Activated T-cell treated with anti-CD3 and anti-CD28 coated beads for 24 hours (primary cell): ENCODE measurements at places on chromosomes 7 and 10.
A peak's percentile ranks its signal among the peaks of the same experiment; 100 is the strongest.

DNA sequence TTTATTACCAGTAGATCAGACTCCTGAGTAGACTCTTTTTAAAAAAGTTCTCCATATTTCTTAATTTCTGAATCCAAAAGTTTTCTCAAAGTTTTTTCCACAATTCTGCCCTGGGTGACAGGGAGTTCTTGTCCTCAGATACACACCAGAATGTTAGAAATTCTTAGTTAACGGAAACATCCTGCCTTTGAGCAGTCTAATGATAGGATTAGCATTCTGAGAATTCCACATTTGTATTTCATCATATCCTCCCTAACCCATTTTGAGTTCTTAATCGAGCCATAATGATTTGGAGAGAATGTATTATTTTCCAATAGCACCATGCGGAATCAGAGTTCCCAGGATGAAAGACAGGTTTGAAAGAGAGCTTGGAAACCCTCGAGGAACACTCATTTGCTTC is 28.9 kb upstream of the MRPS33 start:
- no peak for DNase-seq

- no peak for DNase-seq
Measured at GRCh38 chr10:90111671-90112070, 410.3 kb downstream of the KIF20B start.

- DNase-seq: no peak
Measured at GRCh38 chr7:77653572-77653971, 42.7 kb upstream of the RSBN1L start.

DNA sequence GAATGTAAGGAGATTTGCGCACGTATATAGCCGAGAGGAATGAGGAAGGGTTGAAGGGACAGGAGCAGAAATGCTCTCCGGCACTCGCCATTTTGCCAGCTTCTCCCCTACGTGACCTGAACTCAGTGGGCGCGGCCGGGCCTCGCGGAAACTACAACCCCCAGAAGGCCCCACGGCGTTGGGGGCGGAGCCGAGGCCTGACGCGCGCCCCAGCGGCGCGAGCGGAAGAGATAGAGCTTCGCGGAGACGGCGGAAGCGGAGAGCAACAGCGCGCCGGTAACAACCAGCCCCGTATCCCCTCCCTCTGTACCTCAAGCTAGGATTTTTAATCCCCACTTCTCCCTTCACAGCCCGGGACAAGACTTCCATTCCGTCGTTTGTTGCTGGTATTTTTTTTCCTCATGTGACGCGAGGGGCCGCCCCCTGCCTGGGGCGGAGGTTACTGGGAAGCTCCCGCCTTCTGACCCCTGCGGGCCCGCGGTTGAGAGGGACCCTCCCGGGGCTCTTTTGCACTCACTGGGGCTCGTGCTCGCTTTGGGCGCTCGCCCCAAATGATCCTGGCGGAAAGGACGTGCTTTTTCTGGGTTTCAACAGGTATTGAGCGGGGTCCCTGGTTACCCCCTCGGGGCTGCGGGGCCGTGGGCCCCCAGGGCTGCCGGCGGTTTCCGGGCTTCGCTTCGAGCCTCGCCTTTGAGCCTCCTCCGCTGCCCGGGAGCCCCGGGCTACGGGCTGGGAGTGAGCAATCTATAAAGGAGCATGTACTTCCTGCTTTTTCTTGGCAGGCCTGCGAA is at the start of gene R3HCC1L:
Gene R3HCC1L, plus strand, starts transcription at position 227 of the 791 bp plus-strand sequence. CDS start 73,458 bp downstream, outside the sequence.
- peak; percentile 93 for DNase-seq

DNA sequence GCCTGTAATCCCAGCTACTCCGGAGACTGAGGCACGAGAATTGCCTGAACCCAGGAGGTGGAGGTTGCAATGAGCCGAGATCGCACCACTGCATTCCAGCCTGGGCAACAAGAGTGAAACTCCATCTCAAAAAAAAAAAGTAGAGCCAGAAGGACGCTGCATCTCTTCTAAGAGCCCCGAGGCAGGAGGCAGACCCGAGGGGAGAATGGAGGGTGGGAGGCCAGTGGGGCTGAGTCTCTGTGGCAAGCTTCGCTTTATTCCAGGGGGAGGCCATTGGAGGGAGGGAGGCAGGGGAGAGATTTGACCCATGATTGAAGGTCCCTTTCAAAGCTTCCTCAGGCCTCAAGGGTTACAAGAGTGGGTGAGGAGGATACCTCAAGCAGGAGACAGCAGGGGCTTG is 18.7 kb downstream of the TTYH3 start:
- no peak for DNase-seq

DNA sequence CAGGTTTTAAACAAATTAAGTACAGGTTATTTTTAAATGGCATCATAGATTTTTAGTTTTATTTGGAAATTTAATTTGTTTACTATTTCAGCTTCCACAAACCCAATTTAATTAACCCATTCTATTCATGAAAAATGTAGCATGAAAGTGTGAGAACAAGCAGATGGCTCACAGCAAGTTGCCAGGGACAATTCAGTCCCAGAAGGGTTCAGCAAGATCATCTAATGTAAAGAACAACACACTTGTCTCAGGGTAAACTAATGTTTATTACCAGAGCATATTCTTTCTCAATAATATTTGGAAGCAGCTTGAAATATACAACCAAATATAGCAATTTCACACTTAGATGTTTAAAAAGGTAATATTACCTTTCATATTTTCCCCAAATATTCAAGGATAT is 166.9 kb upstream of the SLC13A1 start:
- DNase-seq: no peak

GRCh38 chr10:32005050-32005449 is 51.2 kb downstream of the KIF5B start:
- peak; percentile 4 for DNase-seq

GRCh38 chr10:123945325-123945920 is 53.8 kb upstream of the CPXM2 start:
- no peak for DNase-seq

- no peak for DNase-seq
Measured at GRCh38 chr10:47111329-47111862, 188.6 kb upstream of the GDF10 start.

DNA sequence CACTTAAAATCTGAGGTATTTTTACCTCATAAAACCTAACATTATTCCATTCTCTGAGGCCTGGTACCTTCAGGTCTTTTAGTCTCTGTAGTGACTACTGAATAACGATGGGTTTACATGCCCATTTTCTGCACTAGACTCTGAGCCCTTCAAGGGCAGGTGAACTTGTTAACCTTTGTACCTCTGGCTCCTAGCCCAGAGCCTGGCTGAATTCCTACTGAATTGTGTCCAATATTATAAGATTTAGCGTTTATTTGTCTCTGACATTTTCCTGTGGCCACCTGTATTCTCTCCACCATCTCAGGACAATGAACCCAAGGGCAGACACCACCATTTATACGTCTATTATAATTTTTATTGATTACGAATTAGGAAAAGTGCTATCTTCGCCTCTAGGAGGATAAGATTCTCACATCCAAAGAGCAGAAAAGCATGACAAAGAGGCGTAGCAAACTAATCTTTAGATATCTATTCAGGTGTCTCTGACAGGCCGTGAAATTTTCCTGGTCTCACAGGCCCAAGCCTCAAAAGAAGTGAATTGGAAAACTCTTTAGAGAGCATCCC is 27.9 kb upstream of the HNRNPH3 start:
- DNase-seq: no peak

GRCh38 chr10:71644307-71645180 is 75.0 kb downstream of the C10orf105 start:
- DNase-seq: no peak

DNA sequence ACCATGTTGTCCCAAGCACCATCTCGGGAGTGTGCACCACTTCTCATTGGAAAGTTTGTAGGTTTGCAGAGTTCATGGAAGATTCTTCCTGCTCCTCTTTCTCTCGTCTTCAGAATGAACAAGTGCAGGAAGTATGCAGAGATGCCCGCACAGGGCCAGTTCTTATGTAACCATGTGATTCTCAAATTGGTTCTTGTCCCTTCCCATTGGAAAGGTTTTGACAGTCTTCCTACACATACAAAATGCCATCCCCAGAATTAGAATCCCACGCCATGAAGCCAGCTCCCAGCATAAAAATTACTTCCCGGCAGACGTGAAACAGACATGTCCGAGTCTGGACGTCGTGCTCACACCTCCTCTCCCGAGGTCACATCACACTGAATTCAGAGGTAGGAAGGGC is 251.6 kb downstream of the ELMO1 start:
- no peak for DNase-seq

DNA sequence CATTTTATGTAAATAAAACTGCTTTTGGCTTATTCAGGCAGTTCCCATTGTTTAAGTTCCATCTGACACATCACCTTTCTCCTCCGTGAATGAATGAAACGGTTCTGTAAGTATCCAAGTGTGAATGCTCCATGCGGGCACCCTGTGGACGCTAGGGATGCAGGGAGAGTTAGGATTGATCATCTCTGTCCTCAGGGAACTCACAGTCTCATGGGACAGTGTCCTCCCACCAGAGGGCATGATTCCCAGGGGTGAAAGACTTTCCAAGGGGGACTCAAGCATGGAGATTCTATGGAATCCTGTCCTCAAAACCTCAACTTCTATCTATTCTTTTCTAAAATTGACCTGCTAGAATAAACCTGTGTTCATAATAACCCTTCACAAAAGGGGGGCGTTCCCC is 98.8 kb downstream of the HECW1 start:
- no peak for DNase-seq

- DNase-seq: peak; percentile 67
Measured at GRCh38 chr7:64876792-64877713, 26.0 kb upstream of the ZNF273 start.

DNA sequence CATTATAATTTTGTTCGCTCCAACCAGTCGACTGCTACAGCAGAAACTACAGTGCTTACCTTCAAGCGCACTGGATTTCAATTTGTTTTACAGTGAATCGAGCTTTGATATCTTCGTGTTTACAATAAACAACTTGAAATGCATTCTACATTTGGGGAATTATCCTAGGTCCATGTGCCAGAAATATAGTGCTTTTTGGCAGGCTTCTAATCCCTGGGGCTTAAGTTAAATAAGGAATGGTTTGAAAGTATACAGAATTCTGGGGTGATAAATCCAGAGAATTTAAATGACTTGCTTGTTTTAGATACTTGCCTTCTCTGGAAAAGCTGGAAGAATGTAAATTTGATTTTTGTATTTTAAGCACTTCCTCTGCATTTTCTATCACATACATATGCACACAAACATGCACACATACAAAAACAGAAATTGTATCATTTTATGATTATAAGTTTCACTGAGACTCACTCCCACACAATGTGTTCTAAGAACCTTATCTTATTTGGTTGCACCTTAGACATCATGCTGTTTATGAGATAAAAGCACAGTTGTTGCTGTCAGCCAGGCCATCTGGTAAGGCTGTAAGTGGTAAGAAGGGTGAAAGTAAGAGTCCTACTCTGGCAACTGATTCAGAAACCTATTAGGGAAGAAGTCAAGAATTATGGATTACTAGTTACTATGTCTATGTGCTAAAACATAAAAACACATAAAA is 347.2 kb upstream of the KCND2 start:
- no peak for DNase-seq

DNA sequence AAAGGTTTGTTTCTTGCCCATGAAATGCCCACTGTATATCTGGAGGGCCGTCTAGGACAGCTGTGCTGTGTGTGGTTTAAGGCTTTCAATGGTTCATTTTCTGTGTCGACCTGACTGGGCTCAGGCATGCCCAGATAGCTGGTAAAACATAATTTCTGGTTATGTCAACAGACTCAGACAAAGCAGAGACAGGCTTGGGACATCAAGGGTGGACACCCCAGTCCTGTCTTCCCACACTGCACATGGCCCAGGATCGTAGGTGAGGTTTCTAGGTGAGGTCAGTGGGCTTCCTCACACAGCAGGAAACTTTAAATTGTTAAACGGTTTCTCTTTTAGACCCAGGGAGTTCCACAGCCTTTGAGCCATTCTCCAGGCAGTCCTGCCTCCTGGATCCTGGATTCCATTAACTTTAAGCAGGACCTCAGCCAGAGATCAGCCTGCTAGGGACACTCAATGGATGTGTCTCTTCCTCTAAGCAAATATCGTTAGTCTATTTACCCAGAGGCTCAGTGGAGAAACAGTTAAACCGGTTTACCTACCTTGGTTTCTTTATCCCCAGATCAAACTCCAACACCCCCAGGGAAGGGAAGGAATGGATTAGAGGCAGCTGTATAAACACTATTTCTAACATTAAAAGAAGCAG is 66.4 kb downstream of the ST8SIA6 start:
- DNase-seq: no peak

GRCh38 chr10:101208543-101208942 is 20.7 kb downstream of the LBX1 start:
- no peak for DNase-seq

- no peak for DNase-seq
Measured at GRCh38 chr10:73916761-73917470, 6.0 kb downstream of the PLAU start.

GRCh38 chr7:40571796-40572195 is 437.0 kb downstream of the SUGCT start:
- DNase-seq: no peak

- DNase-seq: no peak
Measured at GRCh38 chr7:159066816-159067575, 77.7 kb downstream of the VIPR2 start.

- no peak for DNase-seq
Measured at GRCh38 chr7:97094284-97094930, 23.1 kb upstream of the SDHAF3 start.

DNA sequence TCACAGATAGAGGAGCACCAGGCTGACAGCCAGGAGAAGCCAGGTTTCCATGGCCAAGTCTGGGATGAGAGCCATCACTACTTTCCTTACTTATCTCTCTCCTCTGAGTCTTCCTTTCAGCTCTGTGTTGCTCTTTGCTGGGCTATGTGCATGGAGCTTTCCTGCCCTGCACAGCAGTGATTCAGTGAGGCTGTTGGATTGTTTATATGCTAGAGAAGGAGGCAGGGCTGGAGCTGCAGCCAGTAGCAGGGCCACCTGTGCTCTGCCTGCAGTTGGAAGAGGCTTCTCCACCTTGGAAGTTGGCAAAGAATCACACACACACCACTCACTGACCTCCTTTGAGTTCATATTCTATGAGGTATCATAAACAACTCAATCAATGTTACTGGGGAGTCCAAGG is at the start of gene CYP3A4:
Gene CYP3A4, minus strand, starts transcription at position 178 of the 400 bp plus-strand sequence. Its CDS starts 103 bp downstream, at position 75.
- DNase-seq: no peak

DNA sequence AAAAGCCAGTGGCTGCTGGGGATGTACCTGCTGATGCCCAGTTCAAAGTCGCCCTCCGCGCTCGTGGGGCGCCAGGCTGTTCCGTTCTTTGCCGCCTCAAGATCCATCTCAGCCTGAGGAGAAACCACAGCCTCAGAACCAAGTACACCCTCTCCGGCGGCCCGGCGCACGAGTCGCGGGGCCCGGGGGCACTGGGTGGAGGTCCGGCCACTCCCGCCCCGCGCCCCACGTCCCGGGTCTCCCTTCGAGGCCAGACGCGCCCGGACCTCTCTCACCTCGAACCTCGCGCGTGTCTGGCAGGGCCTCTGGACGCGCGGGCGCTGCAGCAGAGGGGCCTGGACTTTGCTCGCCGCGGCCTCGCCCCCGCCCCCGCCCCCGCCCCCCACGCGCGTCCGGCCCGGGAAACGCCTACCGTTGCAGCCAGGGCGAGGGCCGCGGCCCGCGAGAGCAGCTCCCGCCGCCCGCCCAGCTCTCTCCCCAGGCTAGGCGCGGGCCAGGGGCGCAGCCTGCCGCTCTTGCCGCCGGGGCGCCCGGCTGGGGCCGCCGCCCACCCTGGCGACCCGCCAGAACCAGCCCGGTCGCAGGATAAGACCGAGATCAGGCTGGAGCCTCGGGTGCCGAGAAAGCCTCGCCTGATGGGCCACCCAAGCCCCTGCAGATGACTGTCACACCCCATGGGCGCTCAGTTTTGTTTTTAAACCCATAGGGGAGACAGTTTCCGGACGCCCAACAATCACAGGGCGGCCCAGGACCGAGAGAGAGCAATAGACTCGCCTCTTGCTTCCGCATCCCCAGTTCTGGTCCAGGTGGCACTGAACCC is at the start of gene ABCB4:
Gene ABCB4, minus strand, starts transcription at position 322 of the 820 bp plus-strand sequence. Its CDS starts 215 bp downstream, at position 107.
- no peak for DNase-seq
